ENCODE measurements at places on chromosomes 7 and 10. TPM values are rescaled to one million over a fixed set of nuclear protein-coding genes. Genes with fewer than 3 reads are reported as not detected.

The CACNA2D1 gene
- total RNA-seq = not detected

The CEP55 gene
- total RNA-seq = 0.19 TPM

DNA sequence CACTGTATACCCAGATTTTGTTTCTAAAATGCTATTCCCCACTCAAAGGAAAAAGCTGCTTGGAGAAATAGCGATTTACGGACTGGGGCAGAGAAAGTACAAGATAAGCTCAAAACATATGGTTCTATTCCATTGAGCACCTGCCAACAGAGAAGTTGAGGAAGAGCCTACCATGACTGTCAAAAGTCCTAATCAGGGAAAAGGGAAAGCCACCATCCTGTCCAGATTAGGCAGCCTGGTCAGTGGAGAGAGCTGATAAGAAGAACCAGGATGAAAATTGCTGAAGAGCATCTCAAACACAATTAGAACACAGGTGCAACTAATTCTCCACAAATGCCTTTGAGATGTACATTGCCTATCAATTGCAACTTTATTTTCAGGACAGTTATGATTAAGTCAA is 104.1 kb downstream of the MYOF start:
- DNase-seq = no peak

The DGKB gene
- total RNA-seq = not detected

The RADIL gene
- total RNA-seq = not detected
